ENCODE measurements at places on chromosomes 12 and 14.

- no peak for DNase-seq
These were observed 5.8 kb upstream of the NTN4 start for GRCh38 chr12:95796225-95796981.

DNA sequence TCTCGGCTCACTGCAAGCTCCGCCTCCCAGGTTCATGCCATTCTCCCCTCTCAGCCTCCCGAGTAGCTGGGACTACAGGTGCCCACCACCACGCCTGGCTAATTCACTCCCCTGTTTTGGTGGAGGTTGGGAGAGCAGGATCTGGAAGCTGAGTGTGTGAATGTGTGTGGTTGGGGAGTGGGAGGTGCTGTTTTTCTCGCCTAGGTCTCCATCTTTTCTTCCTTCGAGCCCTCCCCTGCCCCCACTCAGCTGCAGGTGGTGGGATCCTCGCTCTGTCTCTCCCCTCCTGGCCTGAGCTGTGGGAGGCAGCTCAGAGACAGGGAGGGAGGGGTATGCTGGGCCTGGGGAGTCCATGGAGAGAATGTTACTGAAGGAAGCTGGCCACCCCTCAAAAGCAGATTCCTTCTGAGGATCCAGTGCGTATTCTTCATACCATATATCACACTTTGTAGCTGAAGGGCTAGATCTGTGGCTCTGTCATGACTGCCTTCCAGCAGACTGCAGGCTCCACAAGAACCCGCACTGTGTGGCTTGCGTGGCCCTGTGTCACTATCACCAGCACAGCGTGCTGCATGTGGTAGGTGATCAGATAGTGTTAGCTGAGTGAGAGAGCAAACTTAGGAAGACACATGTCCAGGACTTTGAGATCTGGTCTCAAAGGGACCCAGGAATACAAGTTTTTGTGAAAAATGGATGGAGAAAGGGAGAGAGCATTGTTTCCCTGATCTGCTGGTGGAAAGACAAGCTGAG lies 2.8 kb downstream of the KRT83 start:
- no peak for DNase-seq

- DNase-seq, result no peak
These were observed 65.3 kb downstream of the DPF3 start for GRCh38 chr14:72828604-72829003.

DNA sequence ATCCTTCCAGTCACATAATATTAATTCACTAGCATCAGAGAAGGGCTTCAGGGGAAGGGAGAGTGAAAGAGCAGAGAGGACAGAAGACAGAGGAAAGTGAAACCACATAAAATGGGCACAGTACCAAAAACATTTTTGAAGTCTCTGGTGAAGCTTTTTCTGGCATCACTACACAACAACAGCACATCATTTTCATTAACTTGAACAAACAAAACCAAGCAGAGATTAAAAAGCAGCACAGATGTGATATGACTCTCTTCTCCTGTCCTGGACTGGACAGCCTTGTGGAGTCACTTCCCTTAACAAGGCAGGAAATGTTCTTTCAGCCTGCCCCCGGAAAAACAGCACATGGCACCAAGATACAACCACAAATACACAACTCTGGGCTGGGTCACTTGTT lies 112.0 kb downstream of the TSPAN8 start:
- no peak for DNase-seq

DNA sequence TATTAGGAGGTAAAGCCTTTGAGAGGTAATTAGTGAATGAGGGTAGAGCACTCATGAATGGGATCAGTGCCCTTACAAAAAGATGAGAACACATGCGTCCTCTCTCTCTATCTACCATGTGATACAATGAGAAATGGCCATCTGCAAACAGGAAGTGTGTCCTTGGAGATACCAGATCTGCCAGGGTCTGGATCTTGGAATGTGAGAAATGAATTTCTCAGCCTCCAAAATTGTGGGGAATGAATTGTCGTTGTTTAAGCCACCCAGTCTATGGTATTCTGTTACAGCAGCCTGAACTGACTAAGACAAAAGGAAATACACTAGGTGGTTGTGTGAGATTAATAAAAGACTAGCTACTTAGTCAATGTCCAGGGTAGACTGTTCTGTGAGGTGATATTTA lies 366.6 kb downstream of the NELL2 start:
- DNase-seq, result no peak

DNA sequence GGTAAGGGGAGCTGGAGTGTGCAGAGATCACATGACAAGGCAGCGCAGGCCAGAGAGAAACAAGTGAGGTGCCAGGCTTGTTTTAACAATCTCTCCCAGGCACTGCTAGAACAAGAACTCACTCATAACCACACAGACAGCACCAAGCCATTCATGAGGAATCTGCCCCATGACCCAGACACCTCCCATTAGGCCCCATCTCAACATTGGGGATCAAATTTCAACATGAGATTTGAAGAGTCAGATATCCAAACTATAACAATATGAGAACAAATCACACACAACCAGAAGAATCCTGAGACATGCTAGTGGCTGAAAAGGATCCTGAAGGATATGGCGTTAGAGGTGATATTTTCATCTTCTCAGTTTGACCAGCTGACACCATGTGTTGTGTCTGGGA lies 21.9 kb downstream of the OR6J1 start:
- DNase-seq, result no peak

GRCh38 chr12:1935700-1936378 lies 17.4 kb upstream of the CACNA2D4 start:
- DNase-seq, result no peak

- DNase-seq, result no peak
These were observed 36.9 kb downstream of the TTLL5 start for GRCh38 chr14:75697918-75698317.

DNA sequence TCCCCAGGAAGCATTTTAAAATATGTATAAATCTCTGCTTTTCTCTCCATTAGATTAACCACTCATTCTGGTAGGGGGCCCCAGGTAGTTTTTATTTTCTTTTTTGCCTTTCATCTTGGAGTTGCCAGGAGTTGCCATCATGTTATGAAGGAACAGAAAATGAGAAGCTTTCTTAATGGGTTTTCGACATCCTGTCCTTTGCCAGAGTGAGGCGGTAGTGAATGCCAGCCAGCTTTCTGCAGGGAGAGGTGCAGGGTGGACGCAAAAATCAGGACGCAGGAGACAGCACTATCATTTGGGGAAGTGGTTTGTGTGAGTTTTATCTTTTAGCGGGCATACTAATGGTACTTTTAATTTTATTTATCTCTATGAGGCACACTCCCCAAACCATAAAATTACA lies 1.7 kb downstream of the RASSF8 start:
- no peak for DNase-seq

DNA sequence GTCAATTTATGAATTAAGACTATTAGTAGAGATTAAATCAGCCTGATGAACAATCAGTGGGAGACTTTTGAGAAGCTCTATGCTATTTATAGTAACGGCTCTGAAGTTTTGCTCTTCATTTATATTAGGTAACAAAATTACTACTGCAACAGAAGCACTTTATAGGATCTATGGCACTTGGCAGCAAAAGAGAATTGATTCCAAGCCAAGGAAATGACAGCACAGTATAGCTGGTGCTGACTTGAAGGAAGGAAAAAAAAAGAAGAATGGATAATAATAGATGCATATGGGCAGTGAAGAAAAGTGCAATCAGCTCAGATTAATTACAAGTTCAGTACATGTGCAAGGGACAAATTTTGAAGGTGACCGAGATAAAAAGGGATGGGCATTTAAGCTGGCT lies 228.2 kb upstream of the PPFIA2 start:
- no peak for DNase-seq

DNA sequence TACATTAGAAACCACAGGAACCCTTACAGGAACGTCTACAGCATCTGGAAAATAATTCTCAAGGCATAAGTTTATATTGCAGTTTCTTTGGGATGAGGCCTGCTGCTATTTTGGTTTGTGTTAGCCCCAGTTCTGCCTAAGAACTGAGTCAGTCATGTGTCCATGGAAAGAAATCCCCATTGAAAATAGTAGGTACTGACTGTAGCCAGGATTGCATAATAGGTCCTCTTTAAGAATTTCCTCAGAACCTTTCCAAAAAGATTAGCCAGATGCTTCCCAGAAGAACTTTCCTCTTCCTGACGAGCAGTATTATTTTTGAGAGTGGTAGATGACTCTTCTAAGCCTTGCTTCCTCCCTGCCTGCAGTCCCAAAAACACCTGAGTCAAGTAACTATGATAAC lies 52.6 kb downstream of the RASSF8 start:
- DNase-seq, result no peak

DNA sequence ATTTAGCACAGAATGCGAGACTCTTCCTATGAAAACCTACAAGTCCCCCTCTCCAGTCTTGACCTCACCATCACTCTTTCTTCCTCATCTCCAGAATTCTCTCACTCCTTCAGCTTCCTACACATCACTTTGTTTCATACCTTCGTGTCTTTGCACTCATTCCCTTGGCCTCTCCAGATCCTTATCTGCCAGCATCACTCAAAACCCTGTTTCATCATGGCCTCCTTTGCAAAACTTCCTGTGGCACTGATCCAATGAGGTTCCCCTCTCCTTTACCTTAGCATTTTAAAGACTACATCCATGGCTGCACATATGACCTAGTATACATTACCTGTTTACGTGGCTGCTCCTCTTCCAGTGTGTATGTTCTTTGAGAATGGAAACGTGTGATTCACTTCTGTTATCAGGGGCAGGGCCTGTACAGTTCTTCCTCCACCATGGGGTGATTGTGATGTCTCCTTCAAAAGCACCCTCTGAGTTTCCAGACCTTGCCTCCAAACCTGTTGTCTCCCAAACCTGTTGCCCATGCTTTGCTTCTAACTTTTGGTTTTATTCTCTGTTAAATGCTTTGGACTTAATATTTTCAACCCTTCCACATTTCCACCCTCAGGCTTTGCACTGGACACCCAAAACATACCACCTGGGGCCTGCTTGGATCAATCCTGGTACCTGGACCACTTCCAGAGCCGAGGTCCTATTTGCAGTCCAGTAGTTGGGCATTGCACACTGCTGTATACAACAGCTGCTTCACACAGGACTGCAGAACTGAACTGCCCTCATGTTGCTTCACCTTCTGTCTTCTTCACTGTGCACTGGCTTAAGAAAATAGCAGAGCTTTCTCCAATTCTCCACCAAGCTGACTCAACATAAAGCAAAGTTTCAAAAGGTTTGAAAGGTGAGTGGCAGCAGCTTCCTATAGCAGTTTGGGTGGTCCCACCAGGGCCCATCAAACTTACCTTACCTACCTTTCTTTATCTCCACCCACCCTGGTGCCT lies 131.7 kb downstream of the LLPH start:
- DNase-seq, result no peak

- no peak for DNase-seq
These were observed 5.9 kb downstream of the DDHD1 start for GRCh38 chr14:53147208-53147607.

DNA sequence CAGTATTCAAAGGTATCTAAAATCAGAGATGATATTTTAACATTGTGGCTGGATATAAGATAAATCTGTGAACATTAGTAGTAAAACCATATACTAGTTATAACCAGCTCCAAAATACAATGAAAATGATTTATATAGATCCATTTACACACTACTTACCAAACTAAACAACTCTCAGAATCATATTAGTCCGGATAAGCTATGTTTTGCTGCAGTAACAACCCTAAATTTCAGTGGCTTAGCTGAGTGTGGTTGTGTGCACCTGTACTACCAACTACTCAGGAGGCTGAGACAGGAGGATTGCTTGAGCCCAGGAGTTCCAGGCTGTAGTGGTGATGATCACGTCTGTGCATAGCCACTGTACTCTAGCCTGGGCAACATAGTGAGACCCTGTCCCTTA lies 23.8 kb downstream of the ZDHHC17 start:
- no peak for DNase-seq

- DNase-seq, result no peak
These were observed 7.6 kb upstream of the NR4A1 start for GRCh38 chr12:52043386-52044212.

- no peak for DNase-seq
These were observed at the start of gene CYP27B1 for GRCh38 chr12:57766464-57767304. Gene CYP27B1 (minus strand): TSS chr12:57767078. CDS start chr12:57767041, 37 bp downstream.

DNA sequence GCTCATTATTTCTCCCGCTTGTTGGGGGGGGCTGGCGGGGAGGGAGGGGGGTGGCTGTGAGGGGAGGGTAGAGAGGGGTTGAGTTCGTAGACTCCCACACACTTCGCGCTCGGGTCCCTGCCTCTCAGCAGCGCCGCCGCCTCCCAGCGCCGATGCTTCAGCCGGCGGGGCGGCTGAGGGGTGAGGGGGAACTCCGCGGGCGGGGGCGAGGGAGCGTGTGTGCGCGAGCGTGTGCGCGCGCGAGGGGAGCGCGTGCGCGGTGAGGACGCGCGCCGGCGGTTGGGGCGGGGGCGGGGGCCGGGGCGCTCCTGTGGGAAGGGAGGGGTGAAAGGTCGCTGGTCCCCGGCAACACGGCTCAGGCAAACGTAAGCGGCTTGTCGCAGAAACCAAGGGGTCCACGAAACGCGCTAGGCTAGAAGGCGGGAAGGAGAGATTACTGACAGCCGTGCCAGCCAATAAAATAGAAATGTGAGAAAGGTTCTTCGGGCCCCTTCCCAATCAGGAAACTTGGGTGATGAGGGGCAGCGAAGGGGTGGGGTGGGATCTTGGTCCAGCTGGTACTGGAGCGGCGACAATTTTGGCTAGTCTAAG lies 343 bp upstream of the NOVA1 start:
- DNase-seq, result no peak

DNA sequence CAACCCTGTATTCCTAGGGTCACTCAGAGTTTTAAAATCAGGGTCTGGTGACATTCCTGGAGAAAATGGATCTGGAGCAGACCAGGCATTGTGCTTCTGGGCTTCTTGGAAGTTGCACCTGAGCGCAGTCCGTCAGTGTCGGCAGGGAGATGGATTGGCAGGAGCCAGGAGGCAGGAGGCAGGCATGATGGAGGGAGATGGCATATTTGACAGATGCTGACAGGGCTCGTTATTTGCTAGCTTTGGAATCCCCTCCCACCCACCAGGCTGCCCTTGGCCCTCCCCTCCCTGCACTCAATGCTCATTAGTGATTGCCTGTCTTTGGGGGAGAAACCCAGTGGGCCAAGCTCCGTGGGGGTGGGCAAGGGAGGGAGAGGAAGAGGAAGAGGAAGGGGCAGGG lies 4.7 kb downstream of the CISTR start:
- DNase-seq, result no peak

GRCh38 chr14:101973356-101973755 lies 9.0 kb downstream of the DYNC1H1 start:
- no peak for DNase-seq

GRCh38 chr12:132140501-132140900 lies 3.6 kb downstream of the DDX51 start:
- no peak for DNase-seq
